LoVo (cell line): ENCODE measurements at places on chromosomes 3 and 15.

- no peak for DNase-seq
Observed at GRCh38 chr3:62481962-62482361, 108.6 kb upstream of the FEZF2 start.

GRCh38 chr15:101256757-101257156 lies 4.9 kb upstream of the CHSY1 start:
- DNase-seq = no peak

GRCh38 chr15:74907163-74907870 lies 666 bp upstream of the FAM219B start:
- DNase-seq = no peak

- no peak for DNase-seq
Observed at GRCh38 chr15:87287156-87287555, 969.4 kb downstream of the NTRK3 start.

- DNase-seq = no peak
Observed at GRCh38 chr3:16150285-16150684, 24.2 kb upstream of the GALNT15 start.
